ENCODE measurements at places on chromosomes 16 and 17.

- no peak for DNase-seq
Measured at GRCh38 chr17:73257516-73257915, 4.2 kb downstream of the CPSF4L start.

DNA sequence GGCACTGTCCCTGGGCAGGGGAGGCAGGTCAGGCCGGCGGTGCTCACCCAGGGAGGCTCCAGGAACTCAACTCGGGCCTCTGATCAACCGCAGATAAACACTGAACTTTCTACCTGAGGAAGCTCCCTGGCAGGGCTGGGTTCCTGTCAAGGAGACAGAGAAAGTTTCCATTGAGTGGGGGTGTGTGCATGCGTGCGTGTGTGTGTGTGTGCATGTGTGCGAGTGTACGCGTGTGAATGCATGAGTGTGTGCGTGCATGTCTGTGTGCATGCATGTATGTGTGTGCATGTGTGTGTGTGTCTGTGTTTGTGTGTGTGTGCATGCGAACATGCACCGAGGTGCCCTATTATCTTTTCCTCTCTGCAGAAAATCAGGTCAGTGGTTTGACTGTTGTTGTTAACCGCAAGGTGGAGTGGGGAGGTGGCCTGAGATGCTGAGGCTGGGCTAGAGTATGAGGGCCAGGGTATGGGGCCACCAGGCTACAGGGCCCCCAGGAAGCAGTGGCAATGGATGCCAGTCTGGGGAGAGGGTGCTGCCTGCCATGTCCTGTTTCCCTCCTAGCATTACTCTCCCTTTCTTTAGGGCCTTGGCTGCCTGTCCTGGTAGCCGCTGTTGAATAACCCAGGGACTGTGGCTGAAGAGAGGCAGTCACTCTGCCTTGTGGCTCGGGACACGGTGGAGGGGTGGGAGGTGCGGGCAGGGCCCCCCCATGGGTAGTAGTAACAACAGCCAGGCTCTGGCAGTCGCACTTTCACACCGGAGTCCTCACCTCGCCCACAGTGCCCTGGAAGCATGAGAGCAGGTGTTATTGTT, 24.0 kb downstream of the CCR7 start:
- DNase-seq, result peak; percentile 61

DNA sequence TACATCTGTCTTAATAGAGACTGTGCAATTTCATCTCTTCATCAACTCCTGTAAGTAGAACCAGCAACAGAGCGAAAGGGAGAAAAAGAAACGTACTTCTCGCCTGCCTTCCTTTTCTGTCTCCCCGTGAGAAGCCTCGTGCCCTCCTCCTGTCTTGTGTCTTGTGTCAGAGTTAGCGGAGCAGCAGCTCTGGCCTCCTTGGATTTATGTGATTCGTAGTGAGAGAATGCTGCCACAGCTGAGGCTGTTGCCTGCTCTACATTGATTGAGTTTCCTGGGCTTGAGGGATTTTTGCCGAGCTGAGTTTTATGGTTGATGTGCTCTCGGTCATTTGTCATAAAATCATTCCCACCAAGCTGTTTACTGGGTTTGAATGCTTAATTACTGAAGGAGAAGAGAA, 579.1 kb upstream of the RBFOX1 start:
- DNase-seq, result no peak

- DNase-seq, result no peak
Measured at GRCh38 chr17:39110435-39111136, 40.9 kb downstream of the PLXDC1 start.

GRCh38 chr16:52487849-52488457, 59.0 kb downstream of the TOX3 start:
- no peak for DNase-seq

DNA sequence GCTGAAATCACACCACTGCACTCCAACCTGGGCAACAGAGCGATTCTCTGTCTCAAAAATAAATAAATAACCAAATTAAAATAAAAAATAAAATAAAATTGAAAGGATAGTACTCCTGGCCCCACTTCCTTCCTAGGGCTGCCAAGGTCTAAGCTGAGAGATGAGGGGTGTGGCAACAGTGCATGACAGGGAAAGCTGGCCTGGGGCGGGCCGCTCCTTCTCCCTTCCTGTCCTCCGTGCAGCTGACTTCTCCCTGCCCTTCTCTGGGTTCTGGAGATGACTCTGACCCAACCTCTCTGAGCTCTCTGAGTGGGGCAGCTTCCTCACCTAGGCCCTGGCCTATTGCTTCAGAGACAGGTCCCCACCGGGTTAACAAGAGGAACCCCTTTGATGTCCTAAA, 8.7 kb upstream of the SLC25A39 start:
- DNase-seq, result no peak

GRCh38 chr17:80220736-80221215, 549 bp downstream of the SLC26A11 start:
- DNase-seq, result no peak

DNA sequence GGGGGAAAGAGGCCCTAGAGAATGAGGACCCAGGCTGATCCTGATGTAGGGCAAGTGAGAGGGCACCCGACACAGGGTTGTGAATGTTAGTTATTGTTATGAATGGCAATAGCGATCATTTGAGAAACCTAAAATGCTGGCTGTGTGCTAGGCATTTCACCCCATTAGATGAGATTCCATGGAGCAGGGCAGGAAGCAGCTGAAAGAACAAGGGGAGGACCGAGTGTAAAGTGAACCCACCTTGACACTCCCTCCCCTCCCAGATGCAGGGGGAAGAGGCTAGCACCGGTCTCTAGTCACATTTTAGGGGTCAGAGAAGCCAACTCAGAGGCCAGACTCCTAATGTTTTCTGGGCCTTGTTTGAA, 553 bp upstream of the CORO6 start:
- DNase-seq, result no peak

- DNase-seq, result no peak
Measured at GRCh38 chr16:67150833-67151396, at the start of gene B3GNT9. Gene B3GNT9 (minus strand): TSS chr16:67150998. CDS start chr16:67150485, 513 bp downstream.

GRCh38 chr16:27599606-27600005, 49.7 kb downstream of the KATNIP start:
- DNase-seq, result no peak

GRCh38 chr17:48634493-48635208, 8.5 kb upstream of the HOXB9 start:
- no peak for DNase-seq
